Caudate nucleus (tissue), 63 donors: ENCODE measurements at places on chromosomes 7 and 10.

DNA sequence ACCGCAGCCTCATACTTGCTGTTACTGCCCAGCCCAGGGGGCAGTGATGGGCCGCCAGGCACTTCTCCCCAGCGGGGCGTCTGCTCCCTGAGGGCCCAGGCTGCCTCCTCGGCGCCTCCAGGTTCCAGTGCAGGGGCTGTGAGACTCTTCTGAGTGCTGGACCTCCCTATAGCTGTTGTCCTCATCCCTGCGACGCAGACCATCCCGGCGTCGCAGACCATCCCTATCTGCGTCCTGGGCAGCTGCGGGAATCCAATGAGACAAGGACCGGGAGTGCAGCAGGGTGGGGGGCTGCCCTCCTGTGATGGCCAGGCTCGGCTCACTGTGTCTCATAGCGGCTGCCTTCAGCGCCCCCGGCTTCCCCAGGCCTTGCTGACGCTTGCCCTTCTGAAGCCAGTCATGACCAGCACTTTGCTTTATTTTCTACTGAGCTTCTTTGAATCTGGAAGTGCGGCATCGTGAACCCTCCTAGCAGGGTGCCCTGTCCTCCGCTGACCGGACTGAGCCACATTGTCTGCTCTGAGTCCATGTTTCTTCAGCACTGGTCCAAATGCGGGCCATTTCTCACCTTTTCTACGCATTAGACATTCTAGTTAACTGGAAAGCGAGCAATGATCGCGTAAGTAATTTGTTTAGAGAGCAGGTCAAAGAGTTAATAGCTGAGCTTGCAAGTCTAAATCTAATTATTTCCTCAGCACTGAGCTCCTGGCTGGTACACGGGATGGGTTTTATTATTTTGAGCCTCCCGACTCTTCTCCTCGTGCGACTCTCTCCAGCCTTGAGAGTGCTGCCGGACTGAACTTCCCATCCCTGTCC lies 339.5 kb downstream of the WDR37 start:
- no peak for DNase-seq

GRCh38 chr7:119175911-119176627 lies 951.6 kb downstream of the ANKRD7 start:
- DNase-seq = no peak

DNA sequence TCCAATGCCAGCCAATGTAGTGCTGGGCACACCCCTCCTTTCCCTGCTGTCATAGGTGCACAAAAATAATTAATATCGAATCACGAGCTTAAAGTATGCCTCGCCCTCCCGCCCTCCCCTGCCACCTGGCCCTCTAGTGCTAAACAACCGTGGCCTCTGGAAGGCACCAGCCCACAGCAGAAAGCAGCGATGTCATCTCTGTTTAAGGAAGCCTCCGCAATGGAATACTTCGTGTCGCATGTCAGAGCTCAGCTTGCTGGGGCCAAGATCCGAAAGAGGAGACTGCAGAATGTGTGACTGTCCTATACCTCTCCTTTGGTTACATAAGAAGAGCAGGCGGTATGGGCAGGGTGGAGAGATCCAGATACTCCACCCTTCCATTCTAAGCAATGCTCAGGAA lies 71.5 kb downstream of the RHOBTB1 start:
- DNase-seq = no peak

- no peak for DNase-seq
These were observed 5.6 kb downstream of the GPR15LG start for GRCh38 chr10:84179059-84179710.
